ENCODE measurements at places on chromosomes 7 and 10. TPM values are rescaled to one million over a fixed set of nuclear protein-coding genes. Genes with fewer than 3 reads are reported as not detected.

The TAS2R3 gene
- total RNA-seq, result 6.6 TPM

The CPA2 gene
- not detected for total RNA-seq

The STEAP1 gene
- total RNA-seq, result 2.1 TPM

The HSPA14 gene
- 26.3 TPM for total RNA-seq

The PKD2L1 gene
- total RNA-seq, result not detected

The C10orf62 gene
- total RNA-seq, result not detected

The TAC1 gene
- total RNA-seq, result not detected

The TMEM176B gene
- 42.5 TPM for total RNA-seq

The AGR2 gene
- total RNA-seq, result not detected

The SEMA3E gene
- total RNA-seq, result 4.3 TPM

The NPSR1 gene
- not detected for total RNA-seq

The PTEN gene
- 96.3 TPM for total RNA-seq

The STEAP2 gene
- total RNA-seq, result 18.7 TPM

The SAP25 gene
- total RNA-seq, result 11.8 TPM

The GUSB gene
- total RNA-seq, result 8.7 TPM

GRCh38 chr7:842431-843031, 10.3 kb downstream of the SUN1 start:
- no peak for DNase-seq

GRCh38 chr7:39529582-39529981, 36.6 kb upstream of the YAE1 start:
- DNase-seq, result no peak

DNA sequence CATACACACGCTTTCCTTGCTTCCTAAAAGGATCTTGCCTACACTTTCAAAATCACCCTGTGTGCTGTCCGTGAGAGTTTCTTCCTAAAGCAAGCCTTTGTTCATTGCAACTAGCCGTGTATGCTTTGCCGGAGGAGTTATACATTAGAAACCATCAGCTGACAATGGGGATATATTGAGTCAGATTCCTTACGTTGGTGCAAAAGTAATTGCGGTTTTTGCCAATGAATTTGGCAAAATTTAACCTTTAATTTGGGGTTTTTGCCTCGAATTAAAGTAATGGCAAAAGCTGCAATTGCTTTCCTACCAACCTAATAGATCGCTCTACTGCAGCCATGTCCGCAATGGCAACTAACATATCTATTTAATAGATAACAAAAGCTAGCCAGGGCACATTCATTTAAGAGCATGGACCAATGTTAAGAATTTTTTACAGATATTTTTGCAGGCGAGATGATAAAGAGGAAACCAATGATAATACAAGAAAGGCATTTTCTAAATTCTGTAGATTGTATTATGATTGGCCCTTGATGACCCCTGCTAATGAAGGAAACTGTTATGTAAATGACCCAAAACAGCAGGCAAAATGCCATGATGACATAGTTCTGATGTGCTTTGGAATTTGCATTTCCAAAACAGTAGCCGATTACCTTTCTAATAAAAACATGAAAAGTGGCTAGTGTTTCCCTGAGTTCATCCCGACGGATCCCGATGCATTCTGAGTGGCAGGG, 184.8 kb upstream of the NRP1 start:
- no peak for DNase-seq

GRCh38 chr7:149716007-149716931, 57.1 kb downstream of the ZNF467 start:
- DNase-seq, result peak; percentile 59

DNA sequence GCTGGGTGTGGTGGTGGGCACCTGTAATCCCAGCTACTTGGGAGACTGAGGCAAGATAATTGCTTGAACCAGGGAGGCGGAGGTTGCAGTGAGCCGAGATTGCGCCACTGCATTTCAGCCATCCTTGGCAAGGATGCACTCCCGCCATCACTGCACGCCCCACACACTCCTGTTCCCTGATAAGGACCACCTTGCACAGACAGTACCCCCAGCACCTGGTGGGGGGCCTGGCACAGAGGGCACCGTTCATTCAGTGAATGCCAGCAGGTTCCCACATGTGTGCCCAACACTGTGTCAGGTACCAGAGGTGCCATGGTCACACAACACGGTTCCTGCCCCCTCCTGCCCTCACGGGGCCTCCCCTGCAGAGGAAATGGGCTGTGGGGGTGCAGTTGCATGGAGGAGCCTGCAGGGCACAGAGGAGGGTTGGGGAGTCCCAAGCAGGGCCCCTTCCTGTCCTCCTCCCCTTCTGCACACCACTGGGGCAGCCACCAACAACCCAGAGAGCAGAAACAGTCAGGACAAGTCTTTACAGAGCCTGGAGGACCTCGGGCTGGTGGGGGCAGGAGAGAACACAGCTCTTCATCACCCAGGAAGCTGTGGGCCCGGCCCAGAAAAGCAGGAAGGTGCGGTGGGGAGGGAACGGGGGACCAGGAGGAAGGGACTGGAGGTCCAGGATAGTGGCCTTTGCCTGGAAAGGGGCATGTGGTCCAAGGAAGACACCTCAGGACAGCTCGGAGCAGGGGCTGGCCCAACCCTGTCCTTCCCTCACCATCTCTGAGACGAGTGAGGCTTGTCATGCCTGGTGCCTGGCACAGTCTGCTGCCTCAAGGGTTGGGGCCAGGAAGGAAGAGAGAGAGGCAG, 7.1 kb downstream of the CRYGN start:
- no peak for DNase-seq

GRCh38 chr7:51647486-51647885, 330.9 kb upstream of the COBL start:
- DNase-seq, result no peak

DNA sequence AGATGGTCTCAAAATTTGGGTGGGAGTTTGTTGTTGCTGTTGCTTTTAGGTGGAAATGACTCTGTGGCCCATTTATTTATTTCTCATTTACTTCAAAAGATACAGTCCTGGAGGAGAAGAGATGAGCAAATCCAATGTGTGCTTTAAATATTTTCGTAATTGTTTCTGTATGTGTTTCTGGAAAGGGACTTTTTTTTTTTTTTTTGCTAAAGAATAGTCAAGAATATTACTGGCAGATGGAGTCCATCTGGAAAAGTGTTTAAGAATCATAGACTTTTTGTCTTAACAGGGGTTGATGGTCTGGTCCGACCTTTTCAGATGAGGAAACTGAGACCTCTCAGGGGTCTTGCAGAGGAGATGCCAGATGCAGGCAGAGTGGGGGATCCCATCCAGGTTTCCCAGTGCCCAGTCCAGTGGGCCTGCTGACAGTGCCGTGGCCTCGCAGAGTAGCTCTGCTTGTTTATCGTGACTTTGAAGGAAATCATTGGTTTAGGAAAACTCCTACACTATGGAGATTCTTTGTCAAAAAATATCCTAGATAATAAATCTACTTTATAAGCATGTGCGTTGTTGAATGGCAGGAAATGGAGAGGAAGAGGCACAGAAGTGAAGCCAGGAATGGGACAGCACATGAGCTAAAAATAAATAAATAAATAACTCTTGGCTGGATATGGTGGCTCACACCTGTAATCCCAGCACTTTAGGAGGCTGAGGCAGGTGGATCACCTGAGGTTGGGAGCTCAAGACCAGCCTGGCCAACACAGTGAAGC, 164.3 kb upstream of the SVIL start:
- DNase-seq, result no peak

GRCh38 chr7:99380032-99380822, 5.7 kb downstream of the ARPC1B start:
- no peak for DNase-seq

GRCh38 chr10:16439295-16439694, 2.5 kb downstream of the PTER start:
- no peak for DNase-seq

DNA sequence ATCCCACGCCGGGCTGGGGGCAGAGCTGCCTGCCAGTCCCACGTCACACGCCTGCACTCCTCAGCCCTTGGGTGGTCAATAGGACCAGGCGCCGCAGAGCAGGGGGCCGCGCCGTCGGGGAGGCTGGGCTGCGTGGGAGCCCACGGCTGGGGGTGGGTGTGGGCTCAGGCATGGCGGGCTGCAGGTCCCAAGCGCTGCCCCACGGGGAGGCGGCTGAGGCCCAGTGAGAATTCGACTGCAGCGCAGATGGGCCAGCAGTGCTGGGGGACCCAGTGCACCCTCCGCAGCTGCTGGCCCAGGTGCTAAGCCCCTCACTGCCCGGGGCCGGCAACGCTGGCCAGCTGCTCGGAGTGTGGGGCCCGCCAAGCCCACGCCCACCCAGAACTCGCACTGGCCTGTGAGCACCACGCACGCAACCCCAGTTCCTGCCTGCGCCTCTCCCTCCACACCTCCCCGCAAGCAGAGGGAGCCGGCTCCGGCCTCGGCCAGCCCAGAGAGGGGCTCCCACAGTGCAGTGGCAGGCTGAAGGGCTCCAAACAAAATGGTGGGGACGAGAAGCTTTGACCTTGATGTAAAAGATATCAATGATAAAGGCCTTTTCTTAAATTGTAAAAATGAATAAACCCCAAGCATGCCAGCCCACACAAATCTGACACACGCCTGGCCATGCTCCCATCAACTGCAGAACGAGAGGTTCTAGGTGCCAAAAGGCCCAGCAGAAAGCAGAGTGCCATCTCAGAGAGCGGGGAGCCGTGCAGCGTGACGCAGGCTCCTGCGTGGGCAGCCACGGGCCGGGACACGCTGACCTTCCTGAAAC, 255.5 kb downstream of the MAD1L1 start:
- DNase-seq, result no peak

DNA sequence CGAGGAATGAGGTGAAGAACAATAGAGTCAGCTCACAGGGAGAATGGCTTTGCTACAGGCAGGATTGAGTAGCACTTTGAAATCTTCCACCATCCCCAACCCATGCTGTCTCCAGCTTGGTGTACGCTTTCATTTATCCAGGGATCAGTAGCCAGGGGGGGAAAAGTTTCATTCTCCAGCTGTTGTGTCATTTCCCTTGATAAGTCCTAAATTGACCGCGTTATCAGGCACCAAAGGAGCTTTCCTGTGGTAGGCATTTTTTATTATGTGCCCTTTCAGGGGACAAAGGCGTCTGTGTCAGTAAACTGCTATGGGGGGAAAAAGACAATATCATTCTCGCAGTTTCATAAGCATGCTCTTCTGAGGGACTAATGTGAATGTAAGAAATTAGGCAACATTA, 106.6 kb upstream of the YAE1 start:
- DNase-seq, result no peak

GRCh38 chr7:23062452-23062851, 43.1 kb upstream of the KLHL7 start:
- no peak for DNase-seq

- DNase-seq, result no peak
Observed at GRCh38 chr7:13240349-13240748, 552.9 kb downstream of the ARL4A start.

DNA sequence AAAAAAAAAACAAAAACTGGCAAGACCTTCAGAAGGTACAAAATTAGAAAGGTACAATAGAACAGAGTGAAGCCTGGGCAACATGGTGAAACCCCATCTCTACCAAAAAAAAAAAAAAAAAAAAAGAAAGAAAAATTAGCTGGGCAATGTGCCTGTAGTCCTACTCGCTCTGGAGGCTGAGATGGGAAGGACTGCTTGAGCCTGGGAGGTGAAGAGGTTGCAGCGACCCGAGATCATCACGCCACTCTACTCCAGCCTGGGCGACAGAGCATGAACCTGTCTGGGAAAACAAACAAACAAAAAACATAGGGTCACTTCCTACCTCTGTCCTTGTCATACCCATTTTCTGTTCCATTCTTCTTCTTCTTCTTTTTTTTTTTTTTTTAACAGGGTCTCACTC, 45.6 kb upstream of the DLG5 start:
- DNase-seq, result no peak

GRCh38 chr10:5589661-5590511, 65.1 kb downstream of the CALML3 start:
- no peak for DNase-seq

GRCh38 chr10:102712089-102712488, 2.1 kb downstream of the ARL3 start:
- no peak for DNase-seq

GRCh38 chr7:158395780-158396278, 191.8 kb downstream of the PTPRN2 start:
- no peak for DNase-seq

GRCh38 chr10:89364531-89364930, 13.3 kb upstream of the IFIT1B start:
- no peak for DNase-seq

GRCh38 chr7:15674586-15674985, 11.9 kb downstream of the MEOX2 start:
- no peak for DNase-seq

Data from ascending aorta (tissue), 2 donors.